ENCODE measurements at places on chromosomes 7 and 10.
A peak's percentile ranks its signal among the peaks of the same experiment; 100 is the strongest.

- no peak for DNase-seq
Observed at GRCh38 chr7:133642907-133643306, 390.0 kb downstream of the EXOC4 start.

- DNase-seq = no peak
Observed at GRCh38 chr10:74628136-74628535, 198.3 kb upstream of the KAT6B start.

DNA sequence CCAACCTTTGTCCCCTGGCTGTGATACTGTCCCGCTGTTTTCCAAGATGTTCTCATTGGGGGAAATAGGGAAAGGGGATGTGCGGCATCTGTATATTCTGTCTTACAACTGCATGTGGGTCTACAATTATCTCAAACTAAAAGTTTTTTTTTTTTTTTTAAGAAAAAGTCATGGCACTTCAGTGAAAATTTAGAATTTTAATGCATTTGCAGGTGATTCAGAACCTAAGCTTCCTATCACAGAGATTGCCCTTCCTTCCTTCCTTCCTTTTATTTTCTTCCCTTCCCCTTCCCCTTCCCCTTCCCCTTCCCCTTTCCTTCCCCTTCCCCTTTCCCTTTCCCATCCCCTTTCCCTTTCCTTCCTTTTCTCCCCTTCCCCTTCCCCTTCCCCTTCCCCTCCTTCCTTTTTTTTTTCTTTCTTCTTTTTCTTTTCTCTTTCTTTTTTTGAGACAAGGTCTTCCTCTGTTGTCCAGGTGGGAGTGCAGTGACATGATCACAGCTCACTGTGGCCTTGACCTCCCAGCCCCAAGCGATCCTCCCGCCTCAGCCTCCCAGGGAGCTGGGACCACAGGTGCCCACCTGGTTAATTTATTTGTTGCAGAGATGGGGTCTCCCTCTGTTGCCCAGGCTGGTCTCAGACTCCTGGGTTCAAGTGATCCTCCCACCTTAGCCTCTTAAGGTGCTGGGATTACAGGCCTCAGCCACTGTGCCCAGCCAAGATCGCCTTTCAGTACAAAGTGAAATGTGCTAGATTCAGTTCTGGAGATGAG is 32.0 kb downstream of the JAKMIP3 start:
- DNase-seq = no peak

GRCh38 chr7:82375713-82376112 is 67.9 kb downstream of the CACNA2D1 start:
- DNase-seq = no peak

DNA sequence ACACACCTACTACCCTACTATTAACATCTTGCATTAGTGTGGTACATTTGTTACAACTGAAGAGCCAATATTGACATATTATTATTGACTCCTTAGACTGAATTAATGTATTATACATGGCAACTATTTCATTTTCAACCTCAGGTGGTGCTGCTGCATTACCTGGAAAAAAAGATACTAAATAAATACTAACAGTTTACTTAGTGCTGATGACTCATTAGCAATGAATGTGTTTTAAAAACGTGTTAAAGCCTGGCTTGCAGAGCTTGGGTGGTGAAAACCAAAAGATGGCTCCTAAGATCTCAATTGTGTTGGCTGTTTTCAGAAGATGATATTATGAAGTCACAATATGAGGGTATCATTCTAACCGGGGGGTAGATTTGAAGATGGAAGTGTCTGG is 34.8 kb downstream of the CFAP43 start:
- no peak for DNase-seq

GRCh38 chr10:22669163-22669711 is 45.1 kb downstream of the PIP4K2A start:
- DNase-seq = no peak

- DNase-seq = no peak
Observed at GRCh38 chr10:132892004-132892403, 50.4 kb downstream of the CFAP46 start.

DNA sequence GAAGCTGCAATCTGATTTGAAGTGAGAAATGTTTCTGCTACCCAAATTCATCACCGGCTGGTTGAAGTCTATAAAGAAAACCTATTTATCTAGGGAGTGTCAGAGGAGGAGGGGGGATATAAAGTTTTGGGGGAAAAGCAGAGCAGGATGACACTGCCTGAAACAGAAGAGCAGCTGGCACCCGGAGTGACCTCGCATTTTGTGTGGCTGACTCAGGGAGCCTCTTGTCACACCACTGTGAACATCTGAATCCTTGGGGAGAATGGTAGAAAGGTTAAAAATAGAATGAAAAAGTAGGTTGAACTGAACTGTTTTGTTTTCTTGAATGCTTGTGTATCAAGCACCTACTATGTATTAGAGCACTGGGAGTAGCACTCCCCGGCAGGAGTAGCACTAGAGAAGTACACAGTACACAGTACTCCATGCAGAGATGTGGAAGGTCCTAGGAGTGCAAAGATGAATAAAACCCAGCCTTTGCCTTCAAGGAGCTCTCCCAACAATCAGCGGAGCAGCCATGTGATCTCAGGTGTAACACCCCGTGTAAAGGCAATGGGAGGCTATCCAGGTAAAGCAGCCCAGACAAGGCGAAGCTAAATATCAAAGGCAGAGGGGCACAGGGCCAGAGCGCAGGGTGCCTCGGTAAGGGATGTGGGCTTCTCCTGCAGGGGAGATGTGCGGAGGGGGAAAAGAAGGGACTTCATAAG is 13.5 kb downstream of the CRTAC1 start:
- DNase-seq = no peak

- no peak for DNase-seq
Observed at GRCh38 chr10:50438049-50438936, 185.5 kb downstream of the SGMS1 start.

- no peak for DNase-seq
Observed at GRCh38 chr7:148672041-148672440, 26.7 kb upstream of the CUL1 start.

DNA sequence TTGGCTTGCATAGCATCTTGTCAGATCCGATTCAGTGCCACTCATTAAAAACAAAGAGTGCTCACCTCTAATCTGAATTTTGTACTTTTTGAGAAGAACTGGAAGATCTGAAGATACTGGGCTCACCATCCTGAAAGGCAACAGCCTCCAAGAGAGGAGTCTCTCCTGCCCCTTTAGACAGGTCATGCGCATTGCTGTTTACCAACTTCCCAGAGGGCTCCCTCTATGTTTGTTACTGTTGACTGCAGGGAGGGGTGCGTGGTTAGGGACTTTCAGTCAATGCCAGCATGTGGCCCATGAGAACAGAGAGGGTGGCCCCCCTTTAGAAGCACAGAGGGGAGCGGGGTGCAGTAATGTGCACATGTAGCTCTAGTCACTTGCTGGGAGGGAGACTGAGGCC is 33.2 kb upstream of the CABCOCO1 start:
- no peak for DNase-seq

- peak; percentile 51 for DNase-seq
Observed at GRCh38 chr7:9407816-9408215, 974.4 kb downstream of the NXPH1 start.

DNA sequence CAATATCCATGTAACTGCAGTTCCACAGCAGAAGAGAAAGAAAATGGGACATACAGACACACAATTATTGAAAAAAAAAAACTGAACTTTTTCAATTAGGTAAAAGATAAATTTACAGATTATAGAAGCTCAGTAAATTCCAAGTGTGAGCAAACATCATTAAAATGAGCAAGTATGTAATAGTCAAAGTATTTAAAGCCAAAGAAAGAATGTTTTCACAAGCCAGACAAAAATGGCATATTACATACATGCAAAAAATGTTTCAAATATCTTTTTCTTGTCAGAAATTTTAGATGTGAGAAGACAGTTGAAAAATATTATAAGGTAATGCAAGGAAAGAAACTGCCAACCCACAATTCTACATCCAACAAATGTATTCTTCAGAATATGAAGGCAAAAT is 150.2 kb upstream of the AKR1E2 start:
- no peak for DNase-seq

GRCh38 chr10:69791812-69792211 is 9.9 kb upstream of the COL13A1 start:
- DNase-seq = no peak

- DNase-seq = peak; percentile 89
Observed at GRCh38 chr10:119253433-119254174, 46.2 kb downstream of the GRK5 start.

DNA sequence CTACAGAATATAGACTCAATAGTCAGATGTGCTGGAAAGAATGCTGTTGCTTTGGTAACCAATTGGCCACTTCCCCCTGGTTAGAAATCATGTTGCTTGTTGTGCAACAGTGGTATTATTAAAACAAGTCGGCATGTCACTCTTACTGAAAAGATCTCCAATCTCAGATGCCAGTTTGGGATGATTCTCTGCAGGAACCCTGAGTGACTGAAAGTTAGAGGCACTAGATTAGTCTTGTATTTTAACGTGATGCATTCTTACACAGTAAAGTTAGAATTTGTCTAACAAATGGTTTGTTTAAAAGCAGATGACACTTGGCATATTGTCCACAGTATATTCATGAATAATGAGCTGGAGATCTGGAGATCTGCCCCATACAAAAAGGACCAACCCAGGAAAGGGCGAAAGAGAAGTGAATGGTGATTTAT is 287.6 kb downstream of the TWIST1 start:
- no peak for DNase-seq

DNA sequence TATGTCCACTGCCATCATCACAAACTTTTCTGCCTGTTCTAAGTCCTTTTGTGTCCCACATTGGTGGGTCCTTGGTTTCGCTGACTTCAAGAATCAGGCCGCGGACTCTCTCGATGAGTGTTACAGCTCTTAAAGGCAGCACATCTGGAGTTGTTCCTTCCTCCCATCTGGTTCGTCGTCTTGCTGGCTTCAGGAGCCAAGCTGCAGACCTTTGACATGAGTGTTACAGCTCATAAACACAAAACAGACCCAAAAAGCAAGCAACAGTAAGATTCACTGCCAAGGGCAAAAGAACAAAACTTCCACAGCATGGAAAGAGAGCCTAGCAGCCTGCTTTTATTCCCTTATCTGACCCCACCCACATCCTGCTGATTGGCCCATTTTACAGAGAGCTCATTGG is 30.2 kb downstream of the ASNS start:
- DNase-seq = no peak

DNA sequence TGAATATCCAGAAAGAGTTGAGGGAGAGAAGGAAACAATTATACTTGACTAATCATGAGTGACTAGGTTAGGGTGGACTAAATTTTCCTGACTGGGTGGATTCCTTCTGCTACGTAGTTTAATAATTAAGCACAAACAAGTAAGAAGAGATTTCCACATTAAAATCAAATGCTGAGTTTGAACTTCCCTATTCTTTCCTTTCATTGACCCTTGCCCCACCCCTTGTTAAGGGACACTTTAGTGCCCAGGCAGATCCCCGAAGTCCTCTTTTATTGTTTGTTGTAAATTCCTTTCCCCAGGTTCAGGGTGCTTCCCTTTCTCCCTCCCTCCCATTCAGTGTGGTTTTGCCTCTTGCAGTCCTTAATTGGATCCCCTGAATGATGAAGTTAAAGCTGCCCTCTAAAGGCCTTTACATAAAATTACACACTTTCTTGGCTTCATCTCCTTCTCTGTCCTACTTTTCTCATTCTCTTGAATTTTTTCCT is 8.8 kb upstream of the SPAM1 start:
- peak; percentile 22 for DNase-seq

DNA sequence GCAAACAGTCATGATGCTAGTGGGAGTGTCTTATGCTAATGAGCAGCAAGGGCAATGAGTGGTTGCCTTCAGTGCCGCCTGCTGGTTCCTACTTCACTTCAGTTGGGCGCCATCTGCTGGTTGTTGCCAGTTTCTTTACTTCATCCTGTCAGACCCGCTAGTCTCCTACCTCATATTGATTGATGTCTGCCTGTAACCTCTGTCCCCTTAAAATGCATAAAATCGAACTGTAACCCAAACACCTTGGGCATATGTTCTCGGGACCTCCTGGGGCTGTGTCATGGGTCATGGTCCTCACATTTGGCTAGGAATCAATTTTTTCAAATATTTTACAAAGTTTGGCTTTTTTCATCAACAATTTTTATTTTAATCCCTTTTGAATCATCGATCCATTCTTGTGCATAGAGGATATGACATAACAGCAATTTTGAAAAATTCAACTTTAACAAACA is 62.8 kb upstream of the C7orf33 start:
- DNase-seq = peak; percentile 55

DNA sequence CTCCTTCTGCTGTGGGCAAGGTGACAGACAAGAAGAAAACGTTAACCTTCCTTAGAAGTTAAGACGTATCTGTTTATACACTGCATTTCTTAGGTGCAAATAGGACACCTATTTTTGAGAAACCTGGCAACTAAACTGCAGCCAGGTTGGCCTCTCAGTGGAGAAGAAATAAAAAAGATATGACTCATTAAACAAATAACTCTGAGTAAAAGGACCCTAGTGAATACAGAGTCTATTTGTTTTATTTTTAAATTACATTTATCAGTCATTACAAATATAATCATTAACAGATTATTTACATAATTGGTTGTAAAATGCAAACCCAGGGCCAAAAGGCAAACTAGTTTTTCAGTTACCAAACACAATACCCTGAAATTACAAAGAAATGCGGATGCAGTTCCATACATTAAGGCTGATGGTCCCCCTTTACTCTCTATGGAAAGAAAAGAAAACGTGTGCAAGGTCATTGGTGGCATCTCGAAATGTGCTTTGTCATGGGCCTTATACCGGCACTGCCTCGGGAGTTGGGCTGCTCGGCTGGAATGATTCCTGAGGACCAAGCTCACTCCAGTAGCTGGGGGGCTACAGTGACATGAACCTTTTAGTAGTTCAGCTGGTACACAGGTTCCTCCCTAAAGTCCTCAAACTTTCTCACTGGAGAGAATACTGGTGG is 38.4 kb downstream of the ADRB1 start:
- DNase-seq = no peak

DNA sequence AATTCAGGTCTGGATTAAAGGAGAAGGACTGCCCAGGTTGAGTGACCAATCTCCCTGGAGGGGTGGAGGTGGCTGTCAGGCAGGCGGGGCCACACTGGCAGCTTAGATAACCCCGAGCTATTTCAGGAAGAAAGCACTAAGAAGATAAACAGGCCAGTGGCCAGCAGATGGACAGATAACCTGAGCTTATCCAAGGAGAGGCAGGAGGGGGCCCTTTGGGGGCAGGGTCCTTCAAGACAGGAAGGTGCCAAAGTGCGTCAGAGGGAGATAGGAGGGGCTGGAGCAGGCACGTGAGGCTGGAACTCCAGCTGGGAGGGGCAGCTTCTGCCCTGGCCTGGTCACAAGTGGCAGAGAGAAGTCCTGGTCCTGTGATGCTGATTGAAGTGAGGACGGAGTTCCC is 29.8 kb upstream of the PODXL start:
- no peak for DNase-seq

DNA sequence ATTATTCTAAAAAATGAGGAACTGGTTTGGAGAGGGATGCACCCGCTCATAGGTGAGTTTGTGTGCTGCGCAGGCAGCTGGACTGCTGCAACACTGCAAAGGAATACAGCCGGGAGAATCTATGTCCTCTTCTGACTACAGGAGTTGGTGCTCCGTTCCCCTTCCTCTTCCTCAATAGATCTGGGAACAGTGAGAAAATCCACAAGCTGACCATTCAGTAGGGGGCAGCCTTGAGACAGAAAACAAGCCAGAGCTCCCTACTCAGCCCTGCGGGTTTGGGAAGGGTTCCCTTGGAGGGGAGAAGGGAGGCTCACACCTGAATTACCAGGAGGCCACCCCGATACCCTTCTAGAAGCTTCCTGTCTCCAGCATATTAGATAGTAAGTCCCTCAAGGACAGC is 87.3 kb upstream of the FOXI2 start:
- no peak for DNase-seq

- no peak for DNase-seq
Observed at GRCh38 chr10:99430116-99430450, 341 bp downstream of the GOT1 start.
